ENCODE measurements at places on chromosomes 12 and 14.

GRCh38 chr12:105391231-105391630, 60.7 kb downstream of the C12orf75 start:
- DNase-seq = no peak
- no peaks in the 10 kb centered on the region for H3K36me3 ChIP-seq
- no peaks in the 10 kb centered on the region for H3K4me1 ChIP-seq
- no peak overlapping the region for H3K27ac ChIP-seq
- no peak overlapping the region for H3K4me3 ChIP-seq

- H3K36me3 ChIP-seq = no peaks in the 10 kb centered on the region
- peak; percentile 84 for DNase-seq
- no peaks in the 10 kb centered on the region for H3K4me1 ChIP-seq
- H3K27ac ChIP-seq = peak overlapping the region; percentile 47
- no peak overlapping the region for H3K4me3 ChIP-seq
Observed at GRCh38 chr12:132638541-132639408, 20.2 kb downstream of the P2RX2 start.

DNA sequence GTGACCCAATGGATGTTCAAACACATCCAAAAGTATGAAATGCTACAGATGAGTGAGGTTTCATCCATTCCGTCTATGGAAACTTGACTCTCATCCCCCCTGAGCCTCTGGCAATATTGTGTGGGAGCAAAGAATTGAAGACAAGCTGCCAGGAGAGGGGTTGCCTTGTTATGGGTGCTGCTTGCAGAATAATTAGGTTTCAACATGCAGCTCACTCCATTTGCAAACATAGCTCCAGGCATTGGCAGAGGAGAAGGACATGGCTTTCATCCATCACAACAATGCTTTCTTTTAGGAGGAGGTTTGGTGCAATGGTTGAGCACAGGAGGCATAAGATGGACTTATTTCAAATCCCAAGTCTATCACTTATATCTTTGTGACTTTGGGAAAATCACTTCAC, 220.7 kb upstream of the SRRM4 start:
- no peak for DNase-seq
- H3K27me3 ChIP-seq = no peaks in the 10 kb centered on the region
- H3K27ac ChIP-seq = no peak overlapping the region
- H3K4me1 ChIP-seq = no peaks in the 10 kb centered on the region
- no peak overlapping the region for H3K4me3 ChIP-seq

- no peaks in the 10 kb centered on the region for H3K4me1 ChIP-seq
- no peaks in the 10 kb centered on the region for H3K27me3 ChIP-seq
- no peaks in the 10 kb centered on the region for H3K36me3 ChIP-seq
Observed at GRCh38 chr14:100988411-100988900, 84.9 kb upstream of the RTL1 start.

DNA sequence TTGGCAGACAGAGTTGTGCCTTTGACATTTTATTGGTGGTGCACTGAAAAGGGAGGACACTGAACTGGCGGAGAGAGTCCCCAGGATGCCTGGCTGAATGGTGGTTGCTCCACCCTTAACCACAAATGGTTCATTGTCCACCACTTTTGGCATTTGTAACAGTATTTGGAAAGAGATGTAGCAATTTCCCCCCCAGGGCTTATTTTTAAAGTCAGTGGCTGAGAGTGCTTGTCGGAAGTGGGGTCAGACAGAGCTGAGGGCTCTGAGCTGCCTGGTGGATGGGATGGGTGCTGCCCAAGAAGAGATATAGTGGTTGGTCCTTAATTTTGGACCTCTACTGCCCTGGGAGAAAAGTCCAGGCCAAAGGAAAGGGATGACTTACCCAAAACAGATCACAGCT, 31.5 kb upstream of the FGF6 start:
- H3K4me3 ChIP-seq = no peak overlapping the region
- peaks cover 8% of the 10 kb centered on the region for H3K27me3 ChIP-seq
- DNase-seq = no peak
- H3K4me1 ChIP-seq = no peaks in the 10 kb centered on the region
- H3K36me3 ChIP-seq = no peaks in the 10 kb centered on the region

- no peak overlapping the region for H3K27ac ChIP-seq
- no peak overlapping the region for H3K4me3 ChIP-seq
- H3K4me1 ChIP-seq = no peaks in the 10 kb centered on the region
- no peak for DNase-seq
Observed at GRCh38 chr14:74476607-74477006, 16.5 kb downstream of the NPC2 start.

GRCh38 chr14:102594514-102595175, 2.2 kb downstream of the RCOR1 start:
- H3K4me3 ChIP-seq = peak overlapping the region; percentile 75
- no peaks in the 10 kb centered on the region for H3K36me3 ChIP-seq
- peak; percentile 80 for DNase-seq
- peaks cover 19% of the 10 kb centered on the region for H3K4me1 ChIP-seq
- no peak overlapping the region for H3K27ac ChIP-seq
- no peaks in the 10 kb centered on the region for H3K27me3 ChIP-seq

DNA sequence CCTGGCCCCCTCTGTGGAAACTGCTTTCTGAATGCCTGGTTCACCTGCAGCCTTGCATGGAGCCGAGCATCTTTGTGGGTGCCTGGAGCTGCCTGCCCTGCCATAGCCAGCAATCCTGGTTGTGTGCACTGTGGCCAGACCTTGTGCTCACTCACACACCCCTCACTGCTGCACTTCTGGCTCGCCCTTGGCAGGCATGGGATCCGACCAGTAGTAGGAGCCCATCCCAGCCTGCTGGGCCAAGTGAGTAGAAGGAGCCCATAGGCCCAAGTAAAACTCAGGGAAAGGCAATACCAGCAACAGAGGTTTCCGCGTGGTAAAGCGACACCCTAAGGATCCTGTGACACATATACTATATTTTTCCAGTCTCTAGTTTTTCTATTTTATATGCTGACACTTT, 270.0 kb upstream of the NAV3 start:
- no peak for DNase-seq
- H3K27ac ChIP-seq = no peak overlapping the region
- no peaks in the 10 kb centered on the region for H3K36me3 ChIP-seq
- H3K4me1 ChIP-seq = no peaks in the 10 kb centered on the region
- no peak overlapping the region for H3K4me3 ChIP-seq

GRCh38 chr12:106248312-106248845, 559 bp upstream of the CKAP4 start:
- peak overlapping the region; percentile 98 for H3K27ac ChIP-seq
- H3K36me3 ChIP-seq = no peaks in the 10 kb centered on the region
- H3K4me3 ChIP-seq = peak overlapping the region; percentile 91
- H3K4me1 ChIP-seq = peaks cover 33% of the 10 kb centered on the region

GRCh38 chr14:100214770-100215083, 24.2 kb upstream of the YY1 start:
- peaks cover 19% of the 10 kb centered on the region for H3K4me1 ChIP-seq
- DNase-seq = no peak
- H3K4me3 ChIP-seq = no peak overlapping the region
- peak overlapping the region; percentile 100 for H3K27ac ChIP-seq
- H3K36me3 ChIP-seq = no peaks in the 10 kb centered on the region

DNA sequence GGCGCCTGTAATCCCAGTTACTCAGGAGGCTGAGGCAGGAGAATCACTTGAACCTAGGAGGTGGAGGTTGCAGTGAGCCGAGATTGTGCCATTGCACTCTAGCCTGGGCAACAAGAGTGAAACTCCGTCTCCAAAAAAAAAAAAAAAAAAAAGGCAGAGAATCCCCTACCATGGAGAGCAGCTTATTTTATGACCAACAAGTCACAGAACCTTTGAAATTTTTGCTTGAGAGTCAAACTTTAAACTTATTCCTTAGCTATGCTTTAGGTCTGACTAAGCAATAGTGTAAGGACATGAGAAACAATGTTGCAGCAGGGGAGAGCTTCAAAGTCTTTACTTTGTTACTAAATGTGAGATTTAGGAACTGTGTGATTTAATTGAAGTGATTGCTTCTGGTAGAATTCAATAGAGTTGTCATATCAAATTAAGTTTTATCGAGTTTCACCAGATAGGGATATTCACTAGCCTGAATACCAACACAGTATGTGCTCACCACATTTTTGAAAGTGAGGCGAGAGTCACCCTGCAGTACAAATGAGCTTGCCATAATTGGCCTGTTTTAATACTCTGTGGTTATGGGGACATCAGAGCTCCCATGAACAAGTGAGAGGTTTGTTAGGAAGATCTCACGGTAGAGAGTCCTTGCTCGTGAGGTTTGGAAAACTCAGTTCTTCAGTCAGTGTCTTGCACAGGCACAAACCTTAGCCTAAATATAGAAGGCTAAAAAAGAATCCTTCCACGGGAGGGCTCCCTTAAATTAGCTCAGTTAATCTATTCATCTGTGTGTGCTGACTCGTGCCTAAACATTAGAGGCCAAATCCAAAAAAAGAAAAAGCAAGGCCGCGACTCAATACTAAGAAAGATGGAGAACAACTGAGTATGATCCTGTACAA, 108.6 kb downstream of the SAMD4A start:
- DNase-seq = no peak
- H3K27me3 ChIP-seq = no peaks in the 10 kb centered on the region
- peaks cover 29% of the 10 kb centered on the region for H3K4me1 ChIP-seq
- no peaks in the 10 kb centered on the region for H3K36me3 ChIP-seq
- no peak overlapping the region for H3K27ac ChIP-seq
- no peak overlapping the region for H3K4me3 ChIP-seq

DNA sequence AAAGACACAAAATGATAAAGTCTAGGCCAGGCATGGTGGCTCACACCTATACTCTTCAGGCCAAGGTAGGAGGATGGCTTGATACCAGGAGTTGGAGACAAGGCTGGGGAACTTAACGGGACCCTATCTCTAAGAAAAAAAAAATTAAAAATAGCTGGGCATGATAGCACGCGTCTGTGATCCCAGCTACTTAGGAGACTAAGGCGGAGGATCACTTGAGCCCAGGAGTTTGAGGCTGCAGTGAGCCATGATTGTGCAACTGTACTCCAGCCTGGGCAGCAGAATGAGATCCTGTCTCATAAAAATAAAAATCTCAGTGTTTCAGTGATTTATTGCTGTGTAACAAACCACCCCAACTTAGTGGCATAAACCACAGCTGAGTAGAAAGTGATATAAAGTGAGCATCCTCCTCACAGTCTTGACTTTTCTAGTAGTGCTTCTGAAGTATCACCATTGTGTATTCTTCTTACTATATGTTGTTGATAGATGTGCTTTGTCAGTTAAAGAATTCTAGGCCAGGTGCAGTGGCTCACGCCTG, 10.6 kb upstream of the ATF1 start:
- DNase-seq = no peak
- no peak overlapping the region for H3K27ac ChIP-seq
- peaks cover 3% of the 10 kb centered on the region for H3K4me1 ChIP-seq
- H3K36me3 ChIP-seq = no peaks in the 10 kb centered on the region
- no peak overlapping the region for H3K4me3 ChIP-seq

DNA sequence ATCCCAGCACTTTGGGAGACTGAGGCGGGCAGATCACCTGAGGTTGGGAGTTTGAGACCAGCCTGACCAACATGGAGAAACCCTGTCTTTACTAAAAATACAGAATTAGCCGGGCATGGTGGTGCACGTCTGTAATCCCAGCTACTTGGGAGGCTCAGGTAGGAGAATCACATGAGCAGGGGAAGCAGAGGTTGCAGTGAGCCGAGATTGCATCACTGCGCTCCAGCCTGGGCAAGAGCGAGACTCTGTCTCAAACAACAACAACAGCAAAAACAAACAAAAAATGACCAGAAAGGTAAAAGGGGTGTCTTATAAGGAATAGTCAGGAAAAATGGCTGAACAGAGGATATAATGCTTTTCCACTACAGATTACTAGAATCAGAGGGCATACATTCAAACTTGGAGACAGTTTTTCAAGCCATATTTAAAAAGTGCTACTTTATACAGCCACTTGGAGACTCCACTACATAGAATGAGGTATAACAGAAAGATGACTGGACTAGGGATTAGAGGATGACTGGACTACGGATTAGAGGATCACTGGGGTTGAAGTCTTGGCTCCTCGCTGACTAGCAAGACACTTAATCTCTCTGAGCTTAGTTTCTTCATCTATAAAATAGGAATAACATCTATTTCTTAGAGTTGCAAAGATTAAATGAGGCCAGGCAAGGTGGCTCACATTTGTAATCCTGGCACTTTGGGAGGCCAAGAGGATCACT, 4.9 kb upstream of the CS start:
- H3K4me1 ChIP-seq = peaks cover 6% of the 10 kb centered on the region
- H3K36me3 ChIP-seq = no peaks in the 10 kb centered on the region
- no peak overlapping the region for H3K27ac ChIP-seq
- H3K27me3 ChIP-seq = no peaks in the 10 kb centered on the region

GRCh38 chr12:97716356-97716755, 253.8 kb downstream of the RMST start:
- H3K27me3 ChIP-seq = no peaks in the 10 kb centered on the region
- peaks cover 6% of the 10 kb centered on the region for H3K4me1 ChIP-seq
- no peaks in the 10 kb centered on the region for H3K36me3 ChIP-seq
- no peak overlapping the region for H3K4me3 ChIP-seq
- peak; percentile 17 for DNase-seq

DNA sequence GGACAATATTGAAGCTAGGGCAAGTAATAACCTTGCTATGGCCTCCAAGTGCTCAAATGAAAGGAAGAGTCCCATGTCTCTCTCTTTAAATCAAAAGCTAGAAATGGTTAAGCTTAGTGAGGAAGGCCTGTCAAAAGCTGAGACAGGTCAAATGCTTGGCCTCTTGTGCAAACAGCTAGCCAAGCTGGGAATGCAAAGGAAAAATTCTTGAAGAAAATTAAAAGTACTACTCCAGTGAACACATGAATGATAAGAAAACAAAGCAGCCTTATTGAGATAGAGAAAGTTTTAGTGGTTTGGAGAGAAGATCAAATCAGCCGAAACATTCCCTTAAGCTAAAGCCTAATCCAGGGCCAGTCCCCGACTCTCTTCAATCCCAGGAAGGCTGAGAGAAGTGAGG, 84.1 kb upstream of the PLEKHA5 start:
- H3K4me1 ChIP-seq = peaks cover 8% of the 10 kb centered on the region
- no peak overlapping the region for H3K4me3 ChIP-seq
- no peak for DNase-seq
- H3K27ac ChIP-seq = peak overlapping the region; percentile 37
- H3K27me3 ChIP-seq = no peaks in the 10 kb centered on the region

DNA sequence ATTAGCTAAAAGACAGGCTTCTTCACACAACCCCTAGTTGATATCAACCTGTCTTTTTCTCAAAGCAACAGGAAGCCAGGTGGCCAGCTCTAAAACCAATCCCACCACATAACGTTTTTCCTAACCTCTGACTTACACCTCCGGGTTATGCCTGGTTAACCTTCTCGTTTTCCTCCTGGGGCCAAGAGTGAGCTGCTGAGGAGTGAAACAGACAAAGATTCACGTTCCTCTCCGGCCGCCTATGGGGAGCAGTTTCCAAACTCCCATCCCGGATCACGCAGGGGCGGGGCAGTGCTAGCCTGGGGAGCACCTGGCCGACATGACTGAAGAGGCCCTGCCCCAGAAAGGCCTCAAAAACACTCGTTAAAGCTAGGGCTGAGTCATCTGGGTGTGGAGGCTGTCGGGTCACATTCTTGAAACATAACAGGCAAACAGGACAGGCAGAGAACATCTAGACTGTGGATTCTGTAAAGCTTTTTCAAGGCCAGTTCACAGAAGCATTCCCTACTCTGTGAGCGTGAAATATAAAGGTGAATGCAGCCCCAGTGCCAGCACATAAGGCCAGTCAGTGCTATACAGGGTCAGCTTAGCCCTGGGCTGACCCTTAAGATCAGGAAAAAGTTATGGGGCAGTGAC, 25.9 kb upstream of the LGALS3 start:
- H3K27me3 ChIP-seq = no peaks in the 10 kb centered on the region
- peak overlapping the region; percentile 96 for H3K27ac ChIP-seq
- H3K36me3 ChIP-seq = no peaks in the 10 kb centered on the region
- DNase-seq = peak; percentile 93
- H3K4me1 ChIP-seq = peaks cover 44% of the 10 kb centered on the region

GRCh38 chr12:38775457-38775856, 129.9 kb downstream of the CPNE8 start:
- no peak overlapping the region for H3K4me3 ChIP-seq
- H3K27ac ChIP-seq = no peak overlapping the region
- no peaks in the 10 kb centered on the region for H3K27me3 ChIP-seq

- no peaks in the 10 kb centered on the region for H3K4me1 ChIP-seq
- DNase-seq = no peak
- H3K27me3 ChIP-seq = no peaks in the 10 kb centered on the region
Observed at GRCh38 chr14:35202195-35202594, 79.8 kb downstream of the PRORP start.

All from hepatocyte (in vitro differentiated cells).